ENCODE measurements at places on chromosomes 1 and 21.

DNA sequence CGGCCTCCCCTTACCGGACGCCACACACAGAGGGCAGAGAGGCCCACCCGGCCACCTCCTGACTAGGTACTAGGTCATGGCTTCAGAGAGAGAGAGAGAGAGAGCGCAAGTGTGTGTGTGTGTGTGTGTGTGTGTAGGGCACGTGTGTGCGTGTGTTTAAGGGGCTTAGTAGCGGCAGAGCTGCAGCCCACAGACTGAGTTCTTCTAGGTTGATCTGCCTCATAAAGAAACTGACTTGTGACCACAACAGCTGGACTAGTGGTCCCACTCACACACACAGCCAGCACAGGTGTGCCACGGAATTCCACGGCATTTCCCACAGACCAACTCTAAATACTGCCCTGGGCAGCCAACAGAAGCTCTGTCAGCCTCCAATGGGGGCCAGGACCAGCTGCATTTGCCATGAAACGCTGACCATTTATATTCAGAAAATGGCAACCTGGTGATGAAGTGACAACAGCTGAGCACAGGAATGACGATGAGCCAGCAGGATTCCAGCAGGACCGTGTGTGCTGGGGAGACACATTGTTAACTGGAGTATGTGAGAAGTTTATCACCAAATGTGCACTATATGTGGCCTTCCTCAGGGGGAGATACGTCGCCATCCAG is 38.8 kb upstream of the GPR153 start:
- no peak for DNase-seq

DNA sequence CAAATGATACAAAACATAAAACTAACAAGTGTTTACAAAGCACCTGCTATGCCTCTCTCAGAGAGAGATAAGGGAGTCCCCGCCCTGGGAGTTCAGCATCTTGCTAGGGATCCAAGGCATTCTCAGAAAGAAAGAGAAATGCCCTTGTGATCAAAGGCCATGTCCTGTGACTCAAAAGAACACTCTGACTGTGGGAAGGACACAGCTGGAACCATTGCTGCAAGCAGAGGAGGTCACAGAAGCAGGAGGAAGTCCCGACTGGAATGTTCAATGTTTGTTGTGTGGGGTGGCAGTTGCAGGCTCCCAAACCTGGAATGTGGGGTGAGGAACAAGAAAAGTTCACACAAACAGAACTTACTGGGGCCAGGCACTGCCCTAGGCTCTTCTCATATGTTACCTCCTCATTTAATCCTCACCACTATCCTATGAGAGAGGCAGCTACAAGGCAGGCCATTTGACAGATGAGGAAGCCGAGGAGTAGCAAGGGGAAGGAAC is 93.0 kb upstream of the GRIK3 start:
- no peak for DNase-seq

- peak; percentile 18 for DNase-seq
Measured at GRCh38 chr1:16677552-16678431, 11.0 kb upstream of the RNU1-3 start.

DNA sequence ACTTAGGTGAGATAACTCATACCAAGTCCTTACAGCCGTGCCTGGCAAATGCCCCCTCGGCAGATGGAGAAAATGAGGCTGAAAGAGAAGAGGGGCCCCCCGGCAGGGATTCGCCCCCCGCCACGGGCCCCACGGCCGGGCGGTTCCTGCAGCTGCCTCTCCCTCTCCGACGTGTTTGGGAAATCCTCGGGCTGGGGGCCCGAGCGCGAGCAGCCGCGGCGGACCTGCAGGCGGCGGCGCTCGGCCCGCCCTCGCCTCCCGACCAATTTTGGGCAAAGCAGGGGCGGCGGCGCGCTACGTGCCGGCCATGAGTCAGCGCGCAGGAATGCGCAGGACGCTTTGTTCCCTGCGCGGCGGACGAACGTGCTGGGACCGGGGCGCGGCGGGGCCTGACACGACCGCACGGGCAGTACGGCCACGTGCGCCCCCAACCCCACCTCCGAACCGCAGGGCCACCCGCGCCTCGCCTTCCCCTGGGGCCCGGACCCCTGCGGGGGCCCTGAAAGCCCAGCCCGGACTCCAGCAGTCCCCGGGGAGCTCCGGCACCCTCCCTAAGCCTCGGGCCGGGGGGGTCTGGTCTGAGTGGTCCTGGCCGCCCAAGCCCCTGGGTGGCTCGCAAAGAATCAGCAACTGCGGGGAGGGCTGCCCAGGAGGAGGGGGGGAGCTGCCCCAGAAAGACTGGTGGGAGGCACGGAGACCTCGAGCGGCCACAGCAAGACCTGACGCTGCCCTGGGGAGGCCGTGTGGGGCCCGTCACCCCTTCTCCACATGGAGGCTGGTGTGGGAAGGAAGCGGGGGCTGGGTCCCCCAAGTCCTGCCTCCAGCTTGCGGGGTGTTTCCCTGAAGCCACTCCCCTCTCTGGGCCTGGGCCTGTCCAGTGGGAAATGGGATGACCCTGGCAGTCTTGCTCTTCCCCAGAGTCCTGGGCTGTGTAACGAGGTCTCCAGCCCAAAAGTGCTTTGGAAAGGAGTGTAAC is 11.9 kb upstream of the EDN2 start:
- no peak for DNase-seq

- no peak for DNase-seq
Measured at GRCh38 chr1:89896105-89896942, 75.5 kb downstream of the LRRC8D start.

- no peak for DNase-seq
Measured at GRCh38 chr1:172398970-172399755, 21.3 kb upstream of the C1orf105 start.

- no peak for DNase-seq
Measured at GRCh38 chr1:242435200-242435599, 89.3 kb downstream of the PLD5 start.

- DNase-seq, result peak; percentile 53
Measured at GRCh38 chr1:205285381-205286101, 36.0 kb downstream of the NUAK2 start.

GRCh38 chr1:155698382-155699038 is 9.6 kb downstream of the DAP3 start:
- no peak for DNase-seq

- DNase-seq, result peak; percentile 76
Measured at GRCh38 chr1:161182214-161182613, 4.9 kb upstream of the B4GALT3 start.

DNA sequence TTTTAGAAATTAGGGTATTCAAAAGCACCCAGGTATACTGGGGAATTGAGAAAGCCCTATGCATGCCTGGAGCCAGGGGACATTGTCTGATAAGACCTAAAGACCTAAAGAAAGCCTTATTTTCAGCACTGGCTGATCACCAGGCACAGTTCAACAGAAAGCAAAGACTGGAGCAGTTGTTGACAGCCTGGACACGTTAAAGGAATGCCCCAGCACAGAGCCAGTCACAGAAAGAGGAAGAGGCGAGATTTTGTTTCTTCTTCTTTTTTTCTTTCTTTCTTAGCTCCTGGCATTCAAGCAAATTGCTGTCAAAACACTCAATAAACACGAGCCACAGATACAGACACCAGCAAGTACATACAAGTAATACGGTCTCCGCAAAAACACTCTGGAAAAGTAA is 40.4 kb downstream of the RNF187 start:
- no peak for DNase-seq

DNA sequence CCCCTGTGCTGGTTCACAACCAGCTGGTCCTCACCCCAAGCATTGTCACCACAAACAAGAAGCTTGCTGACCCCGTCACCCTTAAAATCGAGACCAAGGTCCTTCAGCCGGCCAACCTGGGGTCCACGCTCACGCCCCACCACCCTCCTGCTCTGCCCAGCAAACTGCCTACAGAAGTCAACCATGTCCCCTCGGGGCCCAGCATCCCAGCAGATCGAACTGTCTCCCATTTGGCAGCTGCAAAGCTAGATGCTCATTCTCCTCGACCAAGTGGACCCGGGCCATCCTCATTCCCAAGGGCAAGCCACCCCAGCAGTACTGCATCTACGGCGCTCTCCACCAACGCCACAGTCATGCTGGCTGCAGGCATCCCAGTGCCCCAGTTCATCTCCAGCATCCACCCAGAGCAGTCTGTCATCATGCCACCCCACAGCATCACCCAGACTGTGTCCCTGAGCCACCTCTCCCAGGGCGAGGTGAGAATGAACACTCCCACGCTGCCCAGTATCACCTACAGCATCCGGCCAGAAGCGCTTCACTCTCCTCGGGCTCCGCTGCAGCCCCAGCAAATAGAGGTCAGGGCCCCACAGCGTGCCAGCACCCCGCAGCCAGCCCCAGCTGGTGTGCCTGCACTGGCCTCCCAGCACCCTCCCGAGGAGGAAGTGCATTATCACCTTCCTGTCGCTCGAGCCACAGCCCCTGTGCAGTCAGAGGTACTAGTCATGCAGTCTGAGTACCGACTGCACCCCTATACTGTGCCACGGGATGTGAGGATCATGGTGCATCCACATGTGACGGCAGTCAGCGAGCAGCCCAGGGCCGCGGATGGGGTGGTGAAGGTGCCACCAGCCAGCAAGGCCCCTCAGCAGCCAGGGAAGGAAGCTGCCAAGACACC is 40.6 kb downstream of the ZBTB17 start:
- DNase-seq, result no peak

GRCh38 chr1:32426489-32427255 is 32.4 kb upstream of the BSDC1 start:
- DNase-seq, result no peak

GRCh38 chr1:39046613-39047210 is 20.6 kb downstream of the NDUFS5 start:
- no peak for DNase-seq

- no peak for DNase-seq
Measured at GRCh38 chr1:187409341-187409740, 580.6 kb downstream of the PLA2G4A start.

- DNase-seq, result no peak
Measured at GRCh38 chr21:42132183-42132582, 61.1 kb downstream of the UMODL1 start.

GRCh38 chr1:214445831-214446614 is 105.4 kb downstream of the PTPN14 start:
- DNase-seq, result no peak

DNA sequence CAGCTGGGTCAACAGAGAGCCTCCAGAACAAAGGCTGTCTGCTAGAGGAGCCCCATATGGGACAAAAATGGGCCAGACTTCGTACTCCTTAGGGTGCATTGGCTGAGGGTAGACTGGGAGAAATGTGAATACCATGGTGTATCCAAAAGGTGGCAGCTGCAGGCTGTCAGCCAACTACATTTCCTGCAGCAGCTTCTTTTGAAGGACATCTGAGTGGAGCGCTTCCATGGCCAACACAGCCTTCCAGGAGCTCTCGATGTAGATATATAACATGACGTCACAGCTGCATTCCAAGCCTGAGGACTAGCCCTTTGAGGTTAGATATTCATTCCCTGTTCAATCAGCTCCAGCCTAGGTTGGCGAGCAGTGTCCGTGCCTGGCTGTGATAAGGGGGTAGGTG is 107.7 kb downstream of the MAB21L3 start:
- DNase-seq, result no peak

- no peak for DNase-seq
Measured at GRCh38 chr1:42142894-42143675, 10.1 kb upstream of the GUCA2B start.

GRCh38 chr1:210237479-210237878 is 4.9 kb downstream of the SERTAD4 start:
- no peak for DNase-seq

- no peak for DNase-seq
Measured at GRCh38 chr1:210588357-210588756, 259.7 kb downstream of the HHAT start.

DNA sequence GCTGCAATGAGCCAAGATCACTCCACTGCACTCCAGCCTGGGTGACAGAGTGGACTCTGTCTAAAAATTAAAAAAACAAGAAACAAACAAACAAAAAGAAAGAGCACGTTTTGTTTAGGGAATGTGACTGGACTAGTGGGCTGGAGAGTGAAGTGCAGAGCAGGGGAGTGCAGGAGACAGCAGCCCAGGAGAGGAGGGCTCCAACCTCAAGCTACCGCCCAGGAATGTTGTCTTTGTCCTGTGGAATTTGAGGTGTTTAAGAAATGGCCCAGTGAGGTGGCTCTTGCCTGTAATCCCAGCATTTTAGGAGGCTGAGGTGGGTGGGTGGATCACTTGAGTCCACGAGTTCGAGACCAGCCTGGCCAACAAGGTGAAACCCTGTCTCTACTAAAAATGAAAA is 42.4 kb upstream of the MTF2 start:
- DNase-seq, result no peak

DNA sequence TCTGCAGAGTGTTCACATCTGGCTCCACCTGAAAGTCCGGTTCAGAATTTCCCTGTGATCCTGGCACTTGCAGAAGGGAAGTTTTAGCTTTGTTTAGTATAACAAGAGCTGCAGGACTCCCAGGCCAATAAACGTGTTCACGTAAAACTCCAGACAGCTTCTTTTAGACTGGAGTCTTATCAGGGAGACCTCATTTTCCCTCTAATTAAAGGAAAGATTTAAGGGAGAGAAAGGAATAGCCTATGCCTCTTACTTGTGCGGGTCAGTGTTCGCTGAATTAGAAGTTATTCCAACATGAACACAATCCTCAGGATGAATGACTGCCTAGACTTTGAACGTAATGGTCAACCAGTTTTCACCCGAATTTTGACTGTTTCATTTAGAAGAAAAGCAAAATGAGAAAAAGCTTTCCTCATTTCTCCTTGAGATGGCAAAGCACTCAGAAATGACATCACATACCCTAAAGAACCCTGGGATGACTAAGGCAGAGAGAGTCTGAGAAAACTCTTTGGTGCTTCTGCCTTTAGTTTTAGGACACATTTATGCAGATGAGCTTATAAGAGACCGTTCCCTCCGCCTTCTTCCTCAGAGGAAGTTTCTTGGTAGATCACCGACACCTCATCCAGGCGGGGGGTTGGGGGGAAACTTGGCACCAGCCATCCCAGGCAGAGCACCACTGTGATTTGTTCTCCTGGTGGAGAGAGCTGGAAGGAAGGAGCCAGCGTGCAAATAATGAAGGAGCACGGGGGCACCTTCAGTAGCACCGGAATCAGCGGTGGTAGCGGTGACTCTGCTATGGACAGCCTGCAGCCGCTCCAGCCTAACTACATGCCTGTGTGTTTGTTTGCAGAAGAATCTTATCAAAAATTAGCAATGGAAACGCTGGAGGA is 202.1 kb upstream of the SGIP1 start:
- DNase-seq, result peak; percentile 34
